ENCODE measurements at places on chromosomes 5 and 9. TPM values are rescaled to one million over a fixed set of nuclear protein-coding genes. Genes with fewer than 3 reads are reported as not detected.

The NR2F1-AS1 gene
- not detected for polyA plus RNA-seq

DNA sequence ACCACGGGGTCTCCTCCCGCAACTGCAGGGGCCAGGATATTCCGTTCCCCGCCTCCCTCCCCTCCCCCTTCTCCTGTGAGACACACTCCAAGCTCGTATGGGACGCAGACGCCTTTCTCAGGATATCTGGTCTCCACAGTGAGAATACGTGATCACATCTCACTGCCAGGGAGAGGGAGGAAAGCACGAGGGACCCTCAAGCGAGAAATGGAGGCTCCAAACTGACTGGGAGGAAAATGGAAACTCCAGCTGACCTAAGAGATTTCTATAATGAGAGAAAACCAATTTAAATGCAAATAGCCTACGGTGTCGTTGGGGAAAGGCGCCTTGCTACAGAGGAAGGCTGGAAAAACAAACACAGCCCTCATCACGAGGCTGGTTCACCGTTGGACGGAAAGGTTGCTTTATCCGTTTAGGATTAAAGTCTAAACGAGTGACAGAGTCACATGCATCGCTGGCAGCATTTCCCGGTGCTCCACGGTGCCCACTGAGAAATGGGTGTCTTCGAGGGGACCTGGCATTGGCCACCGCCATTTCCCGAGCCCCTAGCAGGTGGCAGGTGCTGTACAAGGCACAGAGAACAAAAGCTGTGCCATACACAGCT, 116.9 kb upstream of the CPEB4 start:
- DNase-seq: no peak

DNA sequence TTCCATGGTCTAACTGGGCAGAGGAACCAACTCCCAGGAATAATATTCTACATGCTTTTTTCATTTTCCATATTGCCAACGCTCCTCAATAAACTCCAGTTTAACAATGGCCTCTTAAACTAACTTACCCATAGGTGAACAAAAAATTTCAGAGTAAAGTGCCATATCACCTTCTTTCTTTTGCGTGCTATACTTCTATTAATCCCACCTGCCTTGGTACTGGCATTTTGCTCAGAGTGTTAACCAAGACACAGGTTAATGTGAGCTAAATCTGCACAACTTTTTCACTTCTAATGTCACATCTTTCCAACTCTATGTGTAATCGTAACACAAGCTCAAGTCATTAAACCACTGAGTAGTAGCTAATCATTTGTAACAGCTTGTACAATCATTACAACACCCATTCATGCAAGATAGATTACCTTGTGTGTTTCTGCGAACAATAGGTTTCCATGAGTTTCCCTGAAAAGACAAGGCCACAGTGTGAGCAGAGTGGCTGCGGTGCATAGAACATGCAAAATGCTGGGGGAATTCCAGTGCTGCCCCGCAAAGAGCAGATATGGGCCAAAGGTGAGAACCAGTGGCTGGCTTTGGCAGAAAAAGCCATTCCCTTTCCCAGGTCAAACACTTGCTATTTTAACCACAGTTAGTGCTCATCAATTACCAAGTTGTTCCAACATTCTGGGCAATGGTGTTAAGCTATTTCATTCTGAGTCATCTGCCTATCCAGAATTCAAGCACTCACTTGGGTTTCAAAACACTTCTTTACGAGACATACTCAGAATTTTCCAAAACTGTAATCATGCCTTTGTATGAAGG, 42.8 kb downstream of the TIMD4 start:
- no peak for DNase-seq

DNA sequence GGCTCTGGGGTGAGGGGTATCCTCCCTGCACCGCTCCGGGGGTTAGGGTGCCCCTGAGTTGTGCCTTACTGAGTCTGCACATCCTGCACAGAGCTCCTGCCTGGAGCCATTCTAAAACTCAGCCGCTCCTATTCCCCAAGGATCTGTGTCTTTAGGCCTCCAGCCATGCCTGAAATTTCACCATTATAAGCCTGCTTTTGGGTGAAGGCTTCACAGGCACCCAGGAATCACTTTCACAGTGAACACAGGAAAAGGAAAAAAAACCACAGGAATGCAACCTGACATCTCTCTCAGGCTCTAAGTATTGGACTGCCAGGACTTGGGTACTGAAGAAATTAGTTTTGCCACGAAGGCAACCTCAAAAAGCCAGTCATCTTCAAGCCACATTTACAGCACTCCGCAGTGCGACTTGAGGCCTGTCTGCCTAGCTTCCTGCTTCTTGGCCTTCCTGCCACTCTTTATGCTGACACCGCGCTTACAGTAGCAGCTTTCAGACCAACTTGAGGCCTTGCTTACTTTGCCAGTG, 30.9 kb downstream of the GALNT10 start:
- peak; percentile 42 for DNase-seq

DNA sequence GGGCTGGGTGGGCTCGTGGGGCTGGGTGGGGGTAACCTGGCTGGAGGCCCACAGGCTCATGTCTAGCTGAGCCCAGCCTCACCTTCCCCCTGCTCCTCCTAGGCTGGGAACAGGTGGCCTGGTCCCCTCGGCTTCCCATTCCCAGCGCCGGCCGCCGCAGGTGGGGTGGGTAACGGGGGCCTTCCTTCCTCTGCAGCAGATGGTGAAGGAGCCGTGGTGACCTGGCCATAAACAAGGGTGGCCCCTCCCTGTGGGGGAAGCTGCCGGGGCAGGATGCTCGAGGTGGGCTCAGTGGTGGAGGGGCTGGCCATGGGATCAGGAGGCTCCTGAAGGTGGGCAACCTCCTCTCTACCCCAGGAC, 41.0 kb upstream of the EGFL7 start:
- DNase-seq: no peak

The SPAAR gene
- not detected for polyA plus RNA-seq

The MAP1B gene
- polyA plus RNA-seq: not detected

The PIGO gene
- polyA plus RNA-seq: 25.7 TPM
